Stimulated activated CD8-positive, alpha-beta memory T cell treated with anti-CD3 and anti-CD28 coated beads, Interleukin-15, amount 100 ng/mL, for 4 hours (primary cell): ENCODE measurements at places on chromosomes 2 and 18.

GRCh38 chr2:174997110-174997509, 8.1 kb downstream of the CHN1 start:
- DNase-seq = no peak

- no peak for DNase-seq
These were observed 89.6 kb downstream of the MAP4K4 start for GRCh38 chr2:101787097-101787496.

GRCh38 chr18:64982414-64983055, 768.3 kb upstream of the CDH7 start:
- DNase-seq = no peak

GRCh38 chr2:20150806-20151571, 73.9 kb downstream of the SDC1 start:
- DNase-seq = no peak

GRCh38 chr18:35603008-35603407, 21.5 kb downstream of the GALNT1 start:
- DNase-seq = no peak

DNA sequence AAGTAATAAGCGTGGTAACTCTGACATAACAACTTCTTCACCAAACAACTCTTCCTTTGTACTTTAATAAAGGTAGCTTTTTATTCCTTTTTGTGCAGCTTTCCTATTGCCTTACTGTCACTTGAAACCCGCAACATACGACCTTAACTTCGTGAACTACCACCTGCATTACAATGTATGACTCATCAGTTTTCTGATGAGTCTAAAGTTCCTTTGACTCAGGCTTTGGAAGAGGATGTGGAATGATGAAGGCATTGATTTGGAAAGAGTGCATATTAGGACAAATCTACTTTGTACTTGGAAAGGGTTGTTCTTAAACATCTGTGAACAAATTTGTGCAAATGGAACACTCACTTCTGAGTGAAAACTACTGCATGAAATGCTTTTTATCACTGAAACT, 1012.1 kb downstream of the TMEM182 start:
- DNase-seq = no peak
